GM12878 (cell line): ENCODE measurements at places on chromosomes 2 and 18.

DNA sequence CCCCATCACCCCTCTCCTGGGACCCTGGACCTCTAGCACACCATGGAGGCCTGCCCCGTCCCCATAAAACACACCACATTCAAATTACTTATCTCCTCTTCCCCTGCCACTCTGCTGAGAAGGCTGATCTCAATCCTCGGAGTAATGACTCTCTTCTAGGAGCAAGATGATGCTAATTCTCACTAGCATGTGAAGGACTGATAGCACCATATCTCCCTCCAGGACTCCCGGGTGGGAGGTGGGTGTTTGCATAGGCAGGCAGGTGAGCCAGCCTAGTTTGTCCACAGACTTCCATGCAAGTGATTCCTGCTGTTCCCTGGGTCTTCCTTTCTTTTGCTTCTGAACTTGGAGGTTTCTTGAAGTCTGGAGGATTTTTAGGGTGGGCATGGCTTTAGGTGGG is 40.5 kb downstream of the HPCAL1 start:
- no peak for DNase-seq

- peak; percentile 17 for DNase-seq
Observed at GRCh38 chr18:33231474-33232317, 208.8 kb downstream of the CCDC178 start.

DNA sequence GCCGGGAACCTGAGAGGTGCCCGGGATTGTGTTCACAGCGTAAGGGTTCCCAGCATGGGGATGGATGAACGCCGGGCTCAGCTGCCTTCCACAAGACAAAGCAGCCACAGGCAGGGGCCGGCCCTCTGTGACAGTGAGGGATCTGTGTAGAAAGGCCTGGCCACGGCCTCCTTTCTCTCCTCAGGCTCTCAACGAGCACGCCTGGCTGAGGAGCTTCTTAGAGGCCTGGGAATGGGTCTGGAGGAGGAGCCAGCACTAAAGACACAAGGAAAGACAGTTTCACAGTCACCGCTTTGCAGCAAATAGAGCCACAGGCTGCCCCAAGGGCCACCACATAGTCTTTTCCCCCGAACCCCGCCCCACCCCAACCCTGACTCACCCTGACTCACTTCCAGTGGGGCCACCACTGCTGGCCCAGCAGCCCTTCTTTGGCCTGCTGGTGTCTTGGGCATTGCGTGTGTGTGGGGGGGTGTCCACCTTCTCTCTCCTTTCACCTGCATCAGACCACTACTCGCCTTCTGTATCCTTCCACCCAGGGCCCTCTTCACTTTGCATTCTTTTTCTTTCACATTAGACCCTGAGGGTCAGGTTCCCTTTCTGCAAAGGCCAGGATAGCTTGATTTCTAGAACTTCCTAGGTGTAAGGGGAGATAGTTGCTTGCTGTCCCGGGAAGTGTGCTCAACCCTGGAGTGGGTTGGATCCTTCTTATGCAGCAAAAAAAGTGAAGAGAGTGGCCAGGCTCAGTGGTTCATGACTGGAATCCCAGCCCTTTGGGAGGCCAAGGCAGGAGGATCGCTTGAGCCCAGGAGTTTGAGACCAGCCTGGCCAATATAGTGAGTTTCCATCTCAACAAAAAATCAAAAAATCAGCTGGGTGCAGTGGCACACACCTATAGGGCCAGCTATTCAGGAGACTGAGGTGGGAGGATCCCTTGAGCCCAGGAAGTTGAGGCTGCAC is 19.3 kb upstream of the HPCAL1 start:
- no peak for DNase-seq

GRCh38 chr2:46198164-46198883 is 98.9 kb upstream of the EPAS1 start:
- no peak for DNase-seq
